ENCODE measurements at places on chromosomes 1 and 21.

DNA sequence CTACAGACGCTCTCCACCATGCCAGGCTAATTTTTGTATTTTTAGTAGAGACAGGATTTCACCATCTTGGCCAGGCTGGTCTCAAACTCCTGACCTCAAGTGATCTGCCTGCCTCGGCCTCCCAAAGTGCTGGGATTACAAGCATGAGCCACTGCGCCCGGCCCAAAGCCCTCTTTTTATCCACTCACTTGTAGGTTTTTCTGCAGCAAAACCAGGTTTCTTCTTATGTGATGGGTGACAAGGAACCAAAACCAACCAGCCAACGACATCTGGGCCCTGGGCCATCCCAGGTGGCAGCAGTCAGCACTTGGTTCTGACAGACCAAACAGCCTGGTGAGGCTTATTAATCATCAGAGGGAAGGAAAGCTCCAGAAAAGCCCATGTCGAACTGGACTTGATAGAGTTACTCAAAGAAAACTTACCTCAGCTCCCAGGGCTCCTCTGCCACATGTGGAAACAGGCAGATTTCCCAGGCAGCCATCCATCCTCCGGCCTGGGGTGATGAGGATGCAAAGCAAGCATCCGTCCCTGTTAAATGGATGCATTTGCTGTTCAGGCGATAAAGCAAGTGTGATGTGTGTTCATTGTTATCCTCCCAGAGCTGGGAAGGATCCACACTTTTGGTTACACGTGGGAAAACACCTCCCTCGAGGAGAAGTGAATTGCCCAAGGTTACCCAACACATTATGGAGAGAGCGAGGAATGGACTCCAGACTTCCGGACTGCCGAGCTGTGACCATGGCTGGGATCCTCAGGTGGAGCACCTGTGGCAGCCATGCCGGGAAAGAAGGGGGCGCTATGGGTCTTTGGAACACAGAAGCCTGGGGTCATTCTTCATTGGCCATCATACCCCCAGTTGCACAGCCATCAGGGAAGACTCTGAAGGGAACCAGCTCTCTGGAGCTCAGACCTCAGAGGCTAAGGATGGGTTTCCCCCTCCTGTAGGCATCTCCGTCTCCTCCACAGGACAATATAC lies 118.8 kb downstream of the HUNK start:
- DNase-seq = no peak

DNA sequence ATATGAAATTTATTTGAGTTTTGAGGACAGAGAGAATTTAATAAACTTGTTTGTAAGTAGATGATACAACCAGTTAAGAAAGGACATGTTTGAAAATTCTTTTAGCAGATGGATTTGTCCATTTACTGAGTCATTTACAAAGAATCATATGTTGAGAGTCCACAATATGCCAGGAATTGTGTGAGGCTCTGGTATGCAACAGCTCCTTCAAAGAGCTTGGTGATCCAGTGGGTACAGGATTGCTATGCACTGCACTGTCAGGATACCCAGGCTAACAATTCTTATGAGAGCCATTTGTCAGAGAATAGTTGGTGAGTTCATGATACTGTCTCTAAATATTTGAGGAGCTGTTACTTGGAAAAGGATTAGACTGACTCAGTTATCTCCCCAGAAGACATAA lies 11.0 kb downstream of the DNM3 start:
- DNase-seq = no peak

GRCh38 chr1:53593758-53594380 lies 134.7 kb downstream of the DMRTB1 start:
- no peak for DNase-seq

- no peak for DNase-seq
Observed at GRCh38 chr21:15947677-15948076, 217.9 kb downstream of the USP25 start.

DNA sequence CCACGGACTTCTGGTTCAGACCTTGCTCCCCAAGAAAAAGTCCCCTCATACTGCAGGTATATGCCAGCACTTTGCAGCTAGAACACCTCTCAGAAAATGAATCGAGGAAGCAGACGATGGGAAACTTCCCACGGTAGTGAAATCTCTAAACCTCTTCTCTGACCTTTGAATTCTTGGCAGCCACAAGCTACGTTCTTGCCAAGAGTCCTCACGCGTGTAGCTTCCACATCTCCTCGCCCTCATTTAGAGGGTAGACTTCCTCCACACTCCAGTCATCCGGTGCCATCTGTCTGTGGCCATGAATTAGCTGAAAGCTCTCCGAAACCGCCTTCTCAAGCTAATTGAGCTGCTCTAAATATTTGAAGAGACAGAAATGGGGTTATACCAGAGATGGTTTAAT lies 127.8 kb downstream of the RGS7 start:
- DNase-seq = no peak

DNA sequence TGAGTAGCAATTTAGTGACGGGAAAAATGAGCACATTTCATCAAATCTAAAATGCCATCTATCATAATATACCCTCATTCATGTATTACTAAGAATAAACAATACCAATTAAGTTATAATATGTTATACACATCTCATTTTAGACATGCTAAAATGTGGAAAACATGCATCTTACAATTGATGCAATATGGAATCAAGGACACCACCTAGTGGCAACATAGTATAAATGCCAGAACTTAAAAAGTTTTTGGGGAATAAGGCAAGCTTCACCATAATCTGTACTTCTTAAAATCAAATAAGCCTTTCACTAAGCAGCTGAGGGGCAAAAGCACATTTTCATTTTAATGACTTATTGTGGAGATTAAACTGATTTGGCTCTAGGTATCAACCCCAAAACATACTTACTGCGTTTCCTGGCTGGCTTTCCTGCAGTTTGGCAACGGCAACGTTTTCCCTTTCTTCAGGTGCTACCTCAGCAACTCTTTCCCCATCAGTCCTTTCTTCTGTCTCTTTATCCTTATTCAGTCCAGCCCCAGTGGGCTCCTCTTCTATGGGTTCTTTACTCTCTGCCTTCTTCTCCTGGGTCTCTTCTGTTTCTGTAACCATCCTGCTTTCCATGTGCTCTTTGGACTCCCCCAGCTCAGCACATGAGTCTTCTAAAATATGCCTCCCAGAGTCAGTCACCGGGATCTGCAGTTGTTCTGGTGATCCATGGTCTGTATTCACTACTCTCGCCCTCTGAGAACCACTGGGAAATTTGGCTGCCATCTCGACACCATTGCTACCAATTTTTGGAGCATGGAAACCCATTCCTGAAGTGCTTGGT lies 11.4 kb downstream of the SDE2 start:
- peak; percentile 31 for DNase-seq

- no peak for DNase-seq
Observed at GRCh38 chr1:218485241-218485928, 140.2 kb downstream of the TGFB2 start.

- no peak for DNase-seq
Observed at GRCh38 chr1:51878308-51878615, 265 bp downstream of the NRDC start.

DNA sequence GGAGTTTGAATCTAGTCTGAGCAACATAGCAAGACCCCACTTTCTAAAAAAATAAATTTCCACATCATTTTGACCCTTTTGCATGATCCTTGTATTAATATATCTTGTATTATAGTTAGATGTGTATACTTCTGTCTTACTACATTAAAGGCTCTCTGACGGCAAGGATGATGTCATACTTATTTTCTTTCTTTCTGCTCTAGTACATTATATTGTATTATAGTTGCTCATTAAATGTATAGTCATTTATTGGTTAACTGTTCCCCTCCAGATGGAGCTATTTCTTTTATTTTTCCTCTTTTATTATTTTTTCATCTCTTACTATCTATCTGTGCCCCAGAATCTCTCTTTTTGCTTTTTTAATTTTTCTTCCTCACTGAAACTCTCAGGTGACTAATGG lies 15.0 kb upstream of the OLFML2B start:
- no peak for DNase-seq

GRCh38 chr1:223631473-223631872 lies 34.0 kb downstream of the CAPN8 start:
- no peak for DNase-seq

GRCh38 chr21:28615276-28615675 lies 377.4 kb downstream of the LTN1 start:
- no peak for DNase-seq

- peak; percentile 38 for DNase-seq
Observed at GRCh38 chr1:41366455-41367287, 5.4 kb downstream of the FOXO6 start.

GRCh38 chr1:86416343-86416742 lies 7.6 kb upstream of the CLCA2 start:
- DNase-seq = no peak

DNA sequence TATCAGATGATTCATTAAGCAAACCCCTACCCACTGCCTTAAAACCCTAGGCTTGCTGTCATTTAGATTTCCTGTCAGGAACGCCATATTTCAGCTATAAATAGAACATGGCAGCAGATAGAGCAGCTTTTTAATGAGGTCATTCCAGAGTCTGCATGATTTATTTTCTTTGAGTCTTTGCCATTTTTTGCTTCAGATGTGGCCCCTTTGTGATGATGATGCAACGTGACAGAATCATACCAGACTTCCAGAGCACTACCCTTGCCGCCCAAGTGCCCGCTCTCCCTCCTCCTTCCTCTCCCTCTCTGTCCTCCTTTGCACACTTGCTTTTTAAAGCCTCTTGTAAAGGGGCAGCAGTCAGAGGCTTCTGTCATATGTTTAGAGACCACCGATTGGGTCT lies 55.5 kb upstream of the TRIM67 start:
- DNase-seq = no peak

GRCh38 chr1:37162059-37162458 lies 127.7 kb upstream of the GRIK3 start:
- DNase-seq = no peak

DNA sequence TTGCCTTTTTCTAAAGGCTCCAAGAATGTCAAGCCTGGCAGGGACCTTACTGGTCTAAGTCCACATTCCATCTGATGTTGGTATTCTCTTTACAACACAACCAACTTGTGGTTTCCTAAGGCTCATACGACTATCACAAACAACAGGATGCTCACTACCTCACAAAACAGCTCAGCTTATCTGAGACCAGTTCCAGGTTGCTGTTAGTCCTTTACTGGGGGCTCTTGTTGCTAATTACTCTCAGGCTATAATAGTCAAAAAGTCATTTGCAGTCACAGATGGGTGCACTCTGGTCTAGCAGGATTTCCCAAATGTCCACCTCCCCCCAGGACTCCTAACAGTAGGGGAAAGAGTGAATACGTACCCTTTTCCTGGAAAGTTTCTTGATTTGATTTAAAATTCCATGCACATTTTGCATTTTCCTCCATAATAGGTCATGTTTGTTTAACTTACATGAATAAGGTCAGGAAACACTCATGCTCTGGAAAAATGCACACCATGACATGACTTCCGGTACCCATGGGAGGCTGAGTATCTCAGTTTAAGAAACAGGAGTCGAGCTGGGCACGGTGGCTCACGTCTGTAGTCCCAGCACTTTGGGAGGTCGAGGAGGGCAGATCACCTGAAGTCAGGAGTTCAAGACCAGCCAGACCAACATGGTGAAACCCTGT lies 16.0 kb downstream of the LCK start:
- no peak for DNase-seq

- no peak for DNase-seq
Observed at GRCh38 chr1:71522721-71523120, 441.9 kb upstream of the ZRANB2 start.

DNA sequence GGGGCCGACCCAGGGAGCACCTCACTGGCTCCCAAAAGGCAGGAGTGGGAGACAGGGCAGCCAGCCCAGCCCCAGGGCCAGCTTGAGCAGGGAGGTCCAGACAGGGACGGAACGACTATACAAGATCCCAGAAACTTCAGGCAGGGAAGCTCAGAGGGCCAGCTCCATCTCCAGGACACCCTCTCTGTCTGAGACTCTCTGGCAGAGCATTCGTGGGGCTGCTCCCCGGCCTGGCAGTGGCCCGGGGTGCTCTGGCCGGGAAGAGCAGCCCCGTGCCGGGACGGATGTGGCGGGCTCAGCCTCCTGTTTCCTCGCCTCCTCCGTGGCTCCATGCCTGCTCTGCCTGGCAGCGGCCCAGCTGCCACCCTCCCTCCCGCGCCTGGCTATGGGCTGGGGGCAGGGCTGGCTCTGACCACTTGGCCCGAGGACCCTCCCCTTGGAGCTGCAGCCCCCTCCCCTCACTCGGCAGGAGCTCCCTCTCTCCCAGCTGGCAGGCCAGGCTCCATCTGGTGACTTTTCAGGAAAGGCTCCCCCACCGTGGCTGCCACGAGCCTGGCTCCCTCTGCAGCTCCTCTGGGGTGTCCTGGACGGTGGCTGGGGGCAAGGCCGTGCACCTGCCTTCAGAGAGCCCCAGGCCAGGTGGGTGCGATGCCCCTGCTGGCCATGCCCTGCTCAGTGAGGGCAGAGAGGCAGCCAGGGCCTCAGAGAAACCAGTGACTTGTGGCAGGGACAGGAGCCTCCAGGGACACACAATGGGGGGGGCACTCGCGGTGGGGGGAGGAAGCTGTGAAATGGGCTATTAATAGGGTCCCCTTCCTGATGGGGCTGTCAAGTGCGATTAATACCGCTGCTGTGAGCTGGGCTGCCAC lies 5.6 kb upstream of the PLCH2 start:
- DNase-seq = no peak

- no peak for DNase-seq
Observed at GRCh38 chr1:84367219-84367618, 31.1 kb upstream of the DNASE2B start.

DNA sequence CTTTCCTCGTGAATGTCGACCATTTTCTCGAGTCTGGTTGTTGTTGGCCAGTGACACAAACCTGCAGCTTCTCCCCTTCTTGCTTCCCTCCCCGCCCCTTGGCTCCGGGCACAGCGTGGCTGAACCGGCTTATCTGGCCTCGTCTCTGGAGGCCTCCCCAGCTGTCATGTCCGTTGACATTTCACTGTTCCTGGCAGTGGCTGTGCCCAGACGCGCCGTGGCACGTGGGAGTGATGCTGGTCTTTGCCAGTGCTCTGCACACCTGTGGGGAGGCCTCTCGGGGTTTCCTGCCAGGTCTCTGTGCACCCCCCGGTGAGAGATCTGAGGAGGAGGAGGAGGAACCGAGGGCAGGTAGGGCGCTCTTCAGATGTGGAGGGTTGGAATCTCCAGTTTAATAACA lies 23.7 kb downstream of the SKI start:
- no peak for DNase-seq

- DNase-seq = no peak
Observed at GRCh38 chr1:26094076-26094669, 17.5 kb upstream of the PDIK1L start.

GRCh38 chr1:245155272-245156040 lies 671 bp downstream of the KIF26B start:
- peak; percentile 13 for DNase-seq

- DNase-seq = no peak
Observed at GRCh38 chr1:70109241-70109640, 96.1 kb downstream of the LRRC40 start.

GRCh38 chr1:45530632-45531135 lies 9.0 kb upstream of the PRDX1 start:
- DNase-seq = no peak

Data from naive B cell (primary cell).